Activated CD8-positive, alpha-beta memory T cell treated with anti-CD3 and anti-CD28 coated beads, Interleukin-2, amount 10 ng/mL, durations not matched to agents 7 days and 5 days (primary cell): ENCODE measurements at places on chromosomes 11 and 22.
A peak's percentile ranks its signal among the peaks of the same experiment; 100 is the strongest.

GRCh38 chr11:47523490-47524225, 29.3 kb downstream of the CELF1 start:
- DNase-seq: no peak

- peak; percentile 68 for DNase-seq
Observed at GRCh38 chr11:57566905-57567514, 462 bp downstream of the UBE2L6 start.

GRCh38 chr11:93832780-93833179, 17.6 kb downstream of the VSTM5 start:
- DNase-seq: no peak

- no peak for DNase-seq
Observed at GRCh38 chr11:21561581-21561980, 631.3 kb upstream of the ANO5 start.

DNA sequence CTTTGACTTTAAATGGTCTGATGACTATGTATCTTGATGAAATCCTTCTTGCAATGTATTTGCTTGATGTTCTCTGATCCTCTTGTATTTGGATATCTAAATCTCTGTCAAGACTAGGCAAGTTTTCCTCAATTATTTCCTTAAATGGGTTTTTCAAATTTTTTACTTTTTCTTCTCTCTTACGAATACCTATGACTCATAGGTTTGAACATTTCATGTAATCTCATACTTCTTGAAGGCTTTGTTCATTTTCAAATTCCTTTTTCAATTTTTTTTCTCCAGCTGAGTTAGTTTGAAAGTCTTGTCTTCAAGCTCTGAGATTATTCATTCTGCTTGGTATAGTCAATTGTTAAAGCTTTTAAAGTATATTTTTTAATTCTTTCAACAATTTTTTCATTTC, 13.1 kb downstream of the OR10W1 start:
- no peak for DNase-seq

- no peak for DNase-seq
Observed at GRCh38 chr11:106395716-106396349, 318.4 kb downstream of the AASDHPPT start.

DNA sequence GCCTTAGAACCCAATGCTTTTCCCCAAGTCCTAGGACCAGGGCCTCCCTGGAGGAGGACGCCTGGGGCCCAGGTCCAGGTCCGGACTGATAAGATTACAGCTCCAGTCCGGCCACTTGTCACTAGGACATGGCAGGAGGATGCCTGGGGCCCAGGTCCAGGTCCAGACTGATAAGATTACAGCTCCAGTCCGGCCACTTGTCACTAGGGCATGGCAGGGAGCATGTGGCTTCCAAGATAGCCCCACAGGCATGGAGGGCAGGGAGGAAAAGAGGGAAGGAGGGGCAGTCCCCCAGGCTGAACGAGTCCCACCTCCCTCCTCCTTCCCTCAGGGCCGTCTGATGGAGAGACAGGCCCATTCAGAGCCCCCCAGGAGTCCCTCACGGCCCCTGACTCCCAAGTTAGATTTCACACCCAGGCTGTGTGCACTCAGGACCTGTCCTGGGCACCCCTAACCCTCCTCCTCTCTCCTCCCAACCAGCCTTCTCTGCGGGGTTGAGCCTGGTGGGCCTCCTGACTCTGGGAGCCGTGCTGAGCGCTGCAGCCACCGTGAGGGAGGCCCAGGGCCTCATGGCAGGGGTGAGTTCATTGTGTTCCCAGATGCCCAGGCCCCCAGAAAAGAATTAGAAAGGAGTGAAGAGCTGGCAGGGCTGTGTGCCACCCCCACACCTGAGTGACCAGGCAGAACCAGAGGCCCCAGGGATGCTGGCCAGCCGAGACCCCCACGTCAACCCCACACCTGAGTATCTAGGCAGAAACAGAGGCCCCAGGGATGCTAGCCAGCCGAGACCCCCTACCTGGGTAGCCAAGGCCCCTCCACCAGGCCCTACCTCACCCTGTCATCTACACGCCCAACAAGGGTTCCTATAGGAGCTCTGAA, 2.1 kb downstream of the TSPAN32 start:
- DNase-seq: peak; percentile 39

DNA sequence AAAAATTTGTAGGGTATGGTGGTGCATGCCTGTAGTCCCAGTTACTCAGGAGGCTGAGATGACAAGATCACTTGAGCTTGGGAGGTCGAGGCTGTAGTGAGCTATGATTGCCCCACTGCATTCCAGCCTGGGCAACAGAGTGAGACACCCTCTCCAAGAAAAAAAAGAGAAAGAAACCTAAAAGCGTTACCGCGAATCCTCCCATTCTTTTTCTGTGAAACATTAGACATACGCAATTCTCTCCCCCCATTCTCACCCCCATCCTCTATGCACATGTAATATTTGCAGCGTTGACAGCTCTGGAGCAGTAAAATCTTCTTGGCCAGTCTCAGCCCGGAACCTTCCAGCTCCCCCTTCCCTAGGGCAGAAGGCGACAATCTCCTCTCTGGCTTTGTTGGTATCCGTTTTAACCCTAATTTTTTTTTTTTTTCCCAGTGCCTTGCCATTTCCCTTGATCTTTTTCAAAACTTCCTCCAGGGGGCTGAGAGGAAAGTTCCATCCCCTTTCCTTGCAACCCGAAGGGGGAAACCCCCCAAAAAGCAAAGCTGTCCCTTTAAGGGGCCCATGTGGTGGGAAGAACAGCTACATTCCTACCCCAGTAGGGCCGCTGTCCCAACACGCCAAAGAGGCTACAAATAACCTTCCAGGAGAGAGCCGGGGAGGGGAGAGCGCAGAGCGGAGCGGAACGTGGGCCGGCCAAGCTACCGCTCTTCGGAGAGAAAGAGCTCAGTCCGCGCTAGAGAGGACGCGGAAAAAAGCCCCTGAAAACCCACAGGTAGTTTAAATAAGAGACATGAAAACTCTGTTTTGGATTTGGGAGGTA, 1.9 kb downstream of the LRP4 start:
- DNase-seq: no peak

DNA sequence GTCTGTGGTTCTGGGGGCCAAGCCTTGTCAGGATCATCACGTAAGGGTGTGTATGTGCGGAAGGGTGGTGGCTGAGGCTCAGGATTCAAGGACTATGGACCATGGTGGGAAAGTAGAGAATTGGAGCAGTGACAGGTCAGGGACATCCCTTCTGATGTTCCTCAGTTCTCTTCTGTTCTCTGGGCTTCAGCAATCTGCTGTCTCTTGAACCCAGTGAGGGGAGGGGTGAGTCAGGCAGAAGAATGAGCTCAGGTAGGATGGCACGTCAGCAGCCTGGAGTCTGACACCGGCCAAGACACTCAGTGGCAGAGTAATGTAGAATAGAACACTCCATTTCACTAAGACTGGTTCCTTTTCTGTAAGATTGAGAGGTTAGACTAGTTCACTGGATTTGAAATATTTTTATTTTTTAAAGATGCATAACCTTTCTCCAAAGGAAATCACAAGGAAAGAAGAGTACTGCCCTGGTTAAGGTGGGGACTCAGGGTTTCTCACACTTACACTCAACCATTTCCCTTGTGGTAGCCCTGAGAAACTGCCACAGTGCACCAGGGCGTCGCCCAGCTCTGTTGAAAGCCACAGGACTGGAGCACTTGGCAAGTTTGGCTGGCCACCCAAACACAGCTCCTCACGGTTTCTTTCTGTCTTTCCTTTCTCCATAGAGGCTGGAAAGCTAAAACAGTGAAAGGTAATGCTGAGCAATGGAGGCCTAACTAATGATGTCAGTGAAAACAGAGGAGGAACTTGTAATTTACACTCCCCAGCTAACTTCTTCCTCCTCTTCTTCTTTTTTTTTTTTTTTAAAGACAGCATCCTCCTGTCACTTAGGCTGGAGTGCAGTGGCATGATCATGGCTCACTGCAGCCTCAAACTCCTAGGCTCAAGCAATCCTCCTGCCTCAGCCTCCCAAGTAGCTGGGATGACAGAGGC, 23.1 kb upstream of the MICAL2 start:
- DNase-seq: peak; percentile 87

- no peak for DNase-seq
Observed at GRCh38 chr11:115803073-115803740, 299.0 kb upstream of the CADM1 start.

GRCh38 chr11:64854534-64855502, 10.4 kb upstream of the CDC42BPG start:
- DNase-seq: no peak

- no peak for DNase-seq
Observed at GRCh38 chr11:67648796-67649613, 1.5 kb downstream of the ACY3 start.

DNA sequence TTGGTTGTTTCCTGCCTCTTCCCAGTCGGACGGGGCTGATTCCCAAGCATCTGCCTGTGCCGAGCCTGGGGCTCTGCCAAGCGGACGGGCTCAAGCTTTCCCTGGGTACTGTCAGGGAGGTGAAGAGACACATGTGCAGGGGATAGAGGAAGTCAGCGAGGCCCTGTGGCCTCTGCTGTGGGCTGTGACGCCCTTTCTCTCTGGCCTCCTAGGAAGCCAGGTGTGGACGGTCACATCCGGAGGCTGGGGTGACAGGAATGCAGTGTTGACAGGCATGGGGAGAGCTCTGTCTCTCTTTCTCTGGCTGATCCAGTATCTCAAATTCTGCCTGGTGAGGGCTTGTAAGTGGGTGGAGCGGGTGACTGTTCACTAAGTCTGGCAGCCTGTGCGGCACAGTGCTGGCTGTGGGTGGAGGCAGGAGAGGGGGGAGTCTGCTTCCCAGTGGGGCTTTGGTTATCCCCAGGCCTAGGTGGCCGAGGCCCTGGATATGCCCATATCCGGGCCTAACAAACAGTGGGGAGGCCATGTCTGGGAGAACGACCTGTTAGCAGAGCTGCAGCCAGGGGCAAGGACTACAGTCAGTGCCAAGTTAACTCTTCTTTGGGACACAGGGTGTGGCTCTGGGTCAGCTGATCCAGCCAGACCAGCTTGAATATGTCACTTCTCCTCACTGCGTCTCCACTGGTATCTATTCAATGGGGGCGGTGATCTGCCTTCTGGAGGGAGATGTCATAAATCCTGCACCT, 1.9 kb downstream of the KCTD17 start:
- no peak for DNase-seq

- no peak for DNase-seq
Observed at GRCh38 chr11:60710482-60710881, 11.1 kb downstream of the MS4A8 start.

GRCh38 chr11:61103851-61104423, 1.6 kb downstream of the CD5 start:
- DNase-seq: no peak

GRCh38 chr11:122788781-122789535, 49.3 kb upstream of the CRTAM start:
- no peak for DNase-seq

GRCh38 chr11:59802639-59803176, 7.9 kb downstream of the MRPL16 start:
- DNase-seq: peak; percentile 54

GRCh38 chr22:30223303-30223702, 23.3 kb downstream of the LIF start:
- DNase-seq: no peak

DNA sequence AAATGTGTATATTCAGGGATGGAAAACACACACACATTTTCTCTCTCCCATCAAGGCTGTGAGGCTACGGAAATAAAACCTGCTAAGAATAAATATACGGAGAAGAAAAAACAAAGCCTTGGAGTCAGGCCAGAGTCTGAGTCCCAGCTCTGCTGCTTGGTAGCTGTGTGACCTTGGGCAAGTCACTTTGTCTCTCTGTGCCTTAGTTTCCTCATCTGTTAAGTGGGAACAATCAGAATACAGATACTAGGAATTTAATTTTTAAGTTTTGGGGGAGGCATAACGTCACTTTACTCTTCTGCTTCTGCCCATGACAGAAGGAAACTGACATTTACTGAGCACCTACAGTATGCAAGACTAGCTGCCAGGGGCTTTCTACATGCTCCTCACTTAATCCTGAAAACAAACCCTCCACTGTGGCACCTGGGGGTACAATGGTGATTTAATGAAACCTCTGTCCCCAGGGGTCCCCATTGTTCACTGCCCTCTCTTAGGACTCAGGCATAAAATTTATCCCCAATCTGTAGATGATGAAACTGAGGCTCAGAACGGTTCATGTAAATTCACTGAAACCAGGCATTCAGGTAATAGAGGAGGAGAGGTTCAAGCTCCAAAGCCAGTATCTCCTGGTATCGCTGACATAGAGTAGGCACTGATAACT, 131.9 kb upstream of the SERPIND1 start:
- peak; percentile 18 for DNase-seq

DNA sequence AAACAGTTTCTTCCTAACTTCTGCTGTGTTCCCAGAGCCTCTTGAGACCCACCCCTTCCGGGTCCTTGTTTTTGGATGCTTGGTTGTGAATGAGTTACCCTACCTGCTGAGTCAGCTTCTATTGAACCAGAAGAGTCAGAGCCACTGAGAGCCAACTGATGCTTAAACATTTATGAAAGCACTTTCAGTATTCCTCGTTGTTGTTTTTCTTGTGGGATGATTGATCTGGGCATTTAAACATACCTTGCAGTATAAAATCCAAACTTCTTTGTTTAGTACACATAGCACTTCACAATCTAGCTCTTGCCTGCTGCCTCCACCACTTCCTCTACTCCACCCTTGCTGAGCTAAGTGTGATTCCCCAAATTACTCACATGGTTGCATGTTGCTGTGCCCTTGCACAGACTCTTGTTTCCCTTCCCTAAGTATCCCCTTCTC, 5.5 kb downstream of the PRSS23 start:
- peak; percentile 85 for DNase-seq

DNA sequence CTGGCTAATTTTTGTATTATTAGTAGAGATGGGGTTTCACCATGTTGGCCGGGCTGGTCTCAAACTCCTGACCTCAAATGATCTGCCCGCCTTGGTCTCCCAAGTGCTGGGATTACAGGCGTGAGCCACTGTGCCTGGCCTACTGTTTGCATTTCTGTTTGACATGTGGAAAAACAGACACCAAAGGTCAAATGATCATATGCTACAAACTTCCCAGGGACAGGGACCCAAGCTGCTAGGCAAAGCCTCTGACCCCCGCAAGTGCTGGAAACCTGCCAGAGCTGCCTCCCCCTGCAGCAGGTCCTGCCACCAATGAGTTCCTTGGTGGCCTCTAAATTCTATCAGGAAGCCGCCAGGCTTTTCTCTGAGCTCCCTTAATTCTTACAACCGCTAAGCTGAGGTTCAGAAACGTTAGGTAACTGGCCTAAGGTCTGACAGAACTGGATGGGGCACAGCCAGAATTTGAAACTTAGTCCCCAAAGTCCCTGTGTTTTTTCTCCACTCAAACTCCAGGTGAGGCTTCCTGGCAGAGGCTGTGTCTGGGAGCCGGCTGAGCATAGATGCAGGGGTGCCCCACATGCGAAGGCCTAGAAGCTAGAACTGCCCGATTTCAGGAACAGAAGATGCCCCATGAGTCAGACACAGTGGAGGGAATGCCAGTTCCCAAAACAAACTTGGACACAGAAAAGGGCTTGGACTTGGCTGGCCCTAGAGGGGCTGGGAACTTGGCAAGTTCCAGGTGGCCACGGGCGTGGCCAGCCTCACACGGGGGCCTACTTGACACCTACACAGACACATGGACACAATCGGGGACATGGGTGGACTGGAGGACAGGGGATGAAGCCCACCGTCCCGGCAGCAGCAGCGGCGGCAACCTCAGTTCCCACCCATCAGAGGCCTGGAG, 7.4 kb downstream of the CSNK1E start:
- no peak for DNase-seq
